ENCODE measurements at places on chromosomes 7 and 10.

DNA sequence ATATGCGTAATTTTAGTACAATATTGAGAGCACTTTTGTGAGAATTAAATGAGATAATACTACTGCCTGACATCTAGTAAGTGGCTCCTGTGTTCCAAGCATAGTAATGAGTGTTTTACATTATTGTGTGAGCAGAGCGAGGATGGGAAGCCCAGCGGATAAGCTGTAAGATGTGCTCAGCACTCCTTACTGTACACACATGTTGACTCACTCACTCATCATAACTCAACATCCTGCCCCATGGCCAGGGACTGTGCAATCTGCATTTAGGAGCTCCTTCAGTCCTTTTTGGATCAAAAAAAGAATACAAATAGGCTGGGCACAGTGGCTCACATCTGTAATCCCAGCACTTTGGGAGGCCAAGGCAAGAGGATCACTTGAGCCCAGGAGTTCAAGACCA lies 72.9 kb upstream of the NEBL start:
- DNase-seq = no peak

- no peak for DNase-seq
These were observed 152.8 kb downstream of the MACC1 start for GRCh38 chr7:20064181-20064970.

GRCh38 chr7:121355574-121355973 lies 26.8 kb downstream of the WNT16 start:
- DNase-seq = no peak

GRCh38 chr10:110679486-110680272 lies 35.5 kb downstream of the RBM20 start:
- no peak for DNase-seq

DNA sequence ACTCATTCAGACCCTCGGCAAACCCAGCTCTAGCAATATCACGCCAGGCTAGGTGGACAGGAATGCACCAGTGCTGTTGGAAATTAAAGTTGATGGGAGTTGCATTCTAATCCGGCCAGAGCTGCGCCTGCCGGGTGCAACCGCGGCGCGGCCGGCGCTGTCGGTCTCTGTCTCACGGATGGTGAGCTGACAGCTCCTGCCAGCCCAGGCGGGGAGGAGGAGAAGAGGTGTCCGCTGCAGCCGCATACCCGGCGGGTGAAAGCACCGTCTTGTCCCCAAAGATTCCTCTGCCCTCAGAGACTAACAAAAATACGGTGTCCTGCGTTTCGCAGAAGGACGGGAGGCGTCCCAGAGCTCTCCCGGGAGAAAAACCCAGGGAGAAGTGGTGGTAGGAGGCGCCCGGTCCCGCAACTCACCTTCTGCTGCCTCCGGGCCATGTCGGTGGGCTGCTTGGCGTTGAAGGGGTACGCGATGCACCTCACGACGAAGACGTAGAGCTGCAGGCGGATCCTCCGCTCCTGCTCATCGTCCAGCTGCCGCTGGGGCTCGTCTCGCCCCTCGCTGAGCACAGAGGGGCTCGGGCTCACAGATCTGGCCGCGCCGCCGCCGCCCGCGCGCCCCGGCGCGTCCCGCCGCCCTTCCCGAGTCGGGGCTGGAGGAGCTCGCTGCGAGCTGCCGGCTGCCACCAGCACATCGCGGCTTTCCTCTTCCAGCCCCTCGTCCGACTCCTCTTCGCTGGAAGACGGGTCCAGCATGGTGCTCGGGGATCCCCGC lies 490 bp downstream of the CADPS2 start:
- peak; percentile 58 for DNase-seq

- DNase-seq = peak; percentile 83
These were observed 495.1 kb downstream of the AUTS2 start for GRCh38 chr7:70093205-70093904.

GRCh38 chr10:67297637-67298181 lies 371.9 kb downstream of the LRRTM3 start:
- DNase-seq = no peak

DNA sequence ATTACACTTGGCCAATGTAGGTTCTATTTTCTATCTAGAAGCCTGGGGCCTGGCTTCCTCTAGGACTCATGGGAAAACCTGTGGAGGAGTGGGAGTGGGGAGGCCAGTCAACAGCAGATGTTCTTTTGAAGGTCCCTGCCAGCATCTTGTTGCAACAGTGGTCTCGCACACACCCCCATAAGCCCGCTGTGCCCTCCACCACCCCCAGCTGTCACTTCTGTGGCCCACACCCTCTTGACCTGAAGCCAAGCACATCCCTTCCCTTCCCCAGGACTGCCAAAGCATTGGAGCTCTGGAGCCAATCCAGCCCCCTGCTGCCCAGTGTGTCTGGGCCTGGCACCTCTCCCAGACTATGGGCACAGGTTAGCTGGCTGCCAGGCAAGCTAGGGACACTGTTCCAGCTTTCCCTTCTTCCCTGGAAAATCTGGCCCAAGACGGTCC lies 1.9 kb upstream of the STX1A start:
- DNase-seq = peak; percentile 98

- DNase-seq = no peak
These were observed 57.9 kb downstream of the AFAP1L2 start for GRCh38 chr10:114346176-114347031.

- no peak for DNase-seq
These were observed 209.4 kb downstream of the POU6F2 start for GRCh38 chr7:39187130-39187529.

GRCh38 chr10:122878799-122879338 lies 512 bp downstream of the FAM24B start:
- DNase-seq = peak; percentile 60

GRCh38 chr10:118590334-118590733 lies 5.1 kb downstream of the PRLHR start:
- DNase-seq = peak; percentile 80

DNA sequence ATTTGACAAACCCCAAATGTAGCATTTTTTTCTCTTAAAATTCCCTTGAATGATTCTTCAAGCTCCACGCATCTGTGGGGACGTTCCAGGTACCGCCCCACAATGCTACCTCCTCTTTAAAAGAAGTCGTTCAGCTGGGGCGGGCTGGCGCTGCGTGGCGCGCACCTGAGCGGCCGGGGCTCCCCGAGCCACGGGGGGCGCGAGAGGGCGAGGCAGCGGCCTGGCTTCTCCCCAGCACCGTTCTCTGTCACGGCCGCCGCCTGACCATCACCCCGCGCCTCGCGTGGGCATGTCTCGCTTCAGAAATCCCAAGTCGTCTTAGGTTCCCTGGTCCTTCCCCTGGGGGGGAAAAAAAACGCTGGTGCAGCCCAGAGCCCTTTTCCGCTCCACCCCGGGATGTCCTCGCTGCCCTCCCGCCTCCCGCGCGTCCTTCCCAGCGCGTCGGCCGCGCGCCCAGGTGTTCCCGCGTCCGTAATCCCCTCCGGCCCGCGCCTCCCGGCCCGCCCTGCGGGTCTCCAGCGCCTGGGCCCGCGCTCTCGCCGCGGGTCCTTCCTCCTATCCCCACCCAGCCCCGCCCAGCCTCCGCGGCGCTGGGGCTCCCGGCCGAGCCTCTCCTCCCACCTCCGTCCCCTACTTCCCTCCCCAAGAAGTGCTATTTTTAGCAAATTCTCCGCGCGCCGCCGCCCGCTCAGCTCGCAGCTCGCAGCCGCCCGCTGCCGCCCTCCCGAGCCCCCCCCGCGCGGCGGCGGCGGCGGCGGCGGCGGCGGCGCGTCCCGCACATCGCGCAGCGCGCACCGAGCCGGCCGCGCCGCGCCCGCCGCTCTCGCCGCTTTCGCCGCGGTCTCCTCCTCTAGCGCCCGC lies 58.7 kb upstream of the PRPS1L1 start:
- DNase-seq = peak; percentile 86

- no peak for DNase-seq
These were observed 229.1 kb downstream of the BAMBI start for GRCh38 chr10:28906415-28906814.

- no peak for DNase-seq
These were observed 126.6 kb upstream of the RAB11FIP2 start for GRCh38 chr10:118173296-118173695.

GRCh38 chr10:62597226-62597625 lies 207.3 kb upstream of the ADO start:
- no peak for DNase-seq

DNA sequence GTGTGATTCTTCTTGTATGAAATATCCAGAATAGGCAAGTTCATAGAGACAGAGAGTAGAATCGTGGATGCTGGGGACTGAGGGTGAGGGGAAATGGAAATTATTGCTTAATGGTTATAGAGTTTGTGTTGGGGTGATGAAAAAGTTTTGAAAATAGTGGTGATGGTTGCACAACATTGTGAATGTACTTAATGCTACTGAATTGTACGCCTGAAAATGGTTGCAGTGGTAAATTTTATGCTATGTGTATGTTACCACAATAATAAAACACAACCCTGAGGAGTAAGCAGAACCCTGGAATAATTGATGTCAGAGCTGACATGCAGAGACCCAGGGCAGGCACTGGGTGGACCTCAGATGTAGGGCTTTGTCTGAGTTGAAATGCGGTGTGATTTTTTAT lies 57.6 kb downstream of the TACR2 start:
- DNase-seq = no peak

DNA sequence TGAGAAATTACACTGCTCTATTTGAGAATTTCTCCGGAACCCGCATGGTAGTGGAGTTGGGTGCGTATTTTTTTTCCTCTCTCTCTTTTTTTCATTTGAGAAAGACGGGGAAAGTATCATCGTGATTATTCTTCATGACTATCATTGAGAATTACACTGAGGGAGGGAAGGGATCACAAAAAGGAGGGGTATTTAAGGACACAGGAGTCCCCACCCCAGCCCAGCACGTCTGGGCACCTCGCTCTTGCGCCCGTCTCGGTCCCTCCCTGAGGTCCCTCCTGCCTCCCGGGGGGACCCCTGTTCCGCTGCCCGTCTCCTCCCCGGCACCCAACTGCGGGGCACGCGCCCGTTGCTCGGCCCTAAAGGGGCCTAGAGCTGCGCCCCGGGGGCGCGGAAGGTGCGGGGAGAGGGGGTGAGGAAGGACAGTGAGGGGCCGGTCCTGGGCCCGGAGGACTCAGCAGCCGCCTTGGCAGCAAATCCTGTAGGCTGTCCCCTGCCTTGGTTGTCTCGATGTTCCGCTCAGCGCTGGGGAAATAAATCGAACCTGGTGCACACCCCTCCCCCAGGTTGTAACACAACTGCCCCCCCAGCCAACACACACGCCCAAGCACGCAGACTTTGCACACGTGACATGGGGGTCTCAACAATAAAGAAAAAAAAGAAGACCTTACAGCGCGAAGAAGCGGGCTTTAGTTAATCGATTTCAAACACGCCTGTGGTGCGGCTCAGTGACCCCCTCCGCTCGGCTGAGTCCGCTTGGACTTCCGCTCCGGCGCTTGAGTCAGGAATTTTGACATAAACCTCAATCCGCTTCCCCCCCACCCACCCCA lies 18.6 kb upstream of the GATA3 start:
- no peak for DNase-seq

GRCh38 chr10:93894516-93895378 lies 969 bp downstream of the SLC35G1 start:
- no peak for DNase-seq

- no peak for DNase-seq
These were observed 60.8 kb upstream of the HABP2 start for GRCh38 chr10:113491967-113492565.

DNA sequence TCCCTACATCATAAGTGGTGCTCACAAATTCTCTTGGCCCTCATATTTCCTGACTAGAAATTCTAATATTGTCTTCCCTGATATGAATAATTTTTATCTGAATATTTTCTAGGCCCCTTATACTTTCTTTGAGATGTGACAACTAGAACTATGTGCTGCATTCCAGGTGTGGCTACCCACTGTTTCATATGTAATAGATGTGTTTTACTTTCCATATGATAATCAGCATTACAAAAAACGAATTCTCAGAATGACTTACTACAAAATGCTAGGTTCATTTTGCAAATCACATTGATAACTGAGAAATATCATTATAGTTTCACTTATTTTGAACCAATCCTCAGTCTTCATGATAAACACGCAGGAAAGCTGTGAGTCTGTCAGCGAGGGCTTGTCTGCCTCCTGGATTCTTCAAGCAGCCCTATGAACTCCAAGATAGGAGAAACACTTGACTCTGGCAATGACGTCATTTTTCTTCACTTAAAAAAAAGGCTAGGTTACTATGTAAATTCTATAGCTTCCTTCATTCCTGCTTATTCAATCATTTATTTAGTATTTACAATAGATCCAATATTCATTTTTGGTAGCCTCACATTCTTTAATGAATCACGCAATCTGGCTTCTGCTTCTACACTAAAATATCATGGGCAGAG lies 4.6 kb downstream of the WEE2 start:
- no peak for DNase-seq
